ENCODE measurements at places on chromosomes 1 and 21.
A peak's percentile ranks its signal among the peaks of the same experiment; 100 is the strongest.

DNA sequence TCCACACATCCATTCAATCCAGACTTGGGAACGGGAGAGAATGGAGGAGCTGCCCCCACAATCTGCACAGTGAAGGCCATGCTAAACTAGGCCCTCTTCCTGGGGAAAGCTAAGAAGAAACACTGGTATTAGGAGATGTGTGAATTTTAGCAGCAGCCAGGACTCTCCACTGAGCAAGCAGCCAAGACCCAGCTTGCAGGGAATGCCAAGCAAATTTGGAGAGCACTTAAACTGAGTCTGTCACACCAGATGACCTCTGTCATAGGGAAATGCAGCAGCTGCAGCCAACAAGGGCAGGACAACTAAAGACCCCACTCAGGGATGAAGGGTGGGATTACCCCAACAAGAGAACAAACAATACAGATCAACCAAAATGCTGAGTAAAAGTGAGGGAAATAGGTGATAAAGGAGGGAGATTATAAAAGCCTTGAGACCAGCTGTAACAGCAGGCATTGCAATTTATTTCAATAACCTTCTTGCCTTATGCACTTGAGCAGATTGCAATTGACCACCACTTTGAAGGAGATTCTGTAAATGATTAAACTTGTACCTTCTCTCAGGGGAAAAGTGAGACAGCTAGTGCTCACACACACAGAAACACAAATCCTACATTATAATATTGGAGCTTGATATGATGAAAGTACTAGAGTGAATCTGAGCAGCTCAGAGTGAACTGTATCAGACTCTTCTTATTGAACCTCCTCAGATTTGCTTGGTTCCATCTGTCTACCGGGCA, 2.5 kb upstream of the CLCA1 start:
- DNase-seq = no peak

DNA sequence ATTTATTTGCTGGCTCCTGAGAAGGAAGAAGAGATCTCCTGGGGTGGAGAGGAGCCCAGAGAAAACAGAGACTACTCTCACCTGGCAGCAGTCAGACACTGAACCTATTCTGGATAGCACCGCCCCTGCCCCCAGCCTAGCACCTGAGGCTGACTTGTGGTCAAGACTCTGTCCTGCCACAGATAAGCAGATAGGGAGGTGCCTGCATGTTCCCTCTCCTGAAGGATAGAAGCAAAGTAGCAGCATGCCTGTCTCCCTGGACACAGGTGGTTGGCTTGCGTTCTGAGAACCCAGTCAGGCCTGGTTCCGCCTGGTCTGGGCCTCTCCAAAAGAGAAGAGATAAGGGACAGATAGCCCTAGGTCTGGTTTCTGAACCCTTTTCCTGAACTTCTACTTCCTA, 1.3 kb upstream of the EFNA3 start:
- DNase-seq = no peak

DNA sequence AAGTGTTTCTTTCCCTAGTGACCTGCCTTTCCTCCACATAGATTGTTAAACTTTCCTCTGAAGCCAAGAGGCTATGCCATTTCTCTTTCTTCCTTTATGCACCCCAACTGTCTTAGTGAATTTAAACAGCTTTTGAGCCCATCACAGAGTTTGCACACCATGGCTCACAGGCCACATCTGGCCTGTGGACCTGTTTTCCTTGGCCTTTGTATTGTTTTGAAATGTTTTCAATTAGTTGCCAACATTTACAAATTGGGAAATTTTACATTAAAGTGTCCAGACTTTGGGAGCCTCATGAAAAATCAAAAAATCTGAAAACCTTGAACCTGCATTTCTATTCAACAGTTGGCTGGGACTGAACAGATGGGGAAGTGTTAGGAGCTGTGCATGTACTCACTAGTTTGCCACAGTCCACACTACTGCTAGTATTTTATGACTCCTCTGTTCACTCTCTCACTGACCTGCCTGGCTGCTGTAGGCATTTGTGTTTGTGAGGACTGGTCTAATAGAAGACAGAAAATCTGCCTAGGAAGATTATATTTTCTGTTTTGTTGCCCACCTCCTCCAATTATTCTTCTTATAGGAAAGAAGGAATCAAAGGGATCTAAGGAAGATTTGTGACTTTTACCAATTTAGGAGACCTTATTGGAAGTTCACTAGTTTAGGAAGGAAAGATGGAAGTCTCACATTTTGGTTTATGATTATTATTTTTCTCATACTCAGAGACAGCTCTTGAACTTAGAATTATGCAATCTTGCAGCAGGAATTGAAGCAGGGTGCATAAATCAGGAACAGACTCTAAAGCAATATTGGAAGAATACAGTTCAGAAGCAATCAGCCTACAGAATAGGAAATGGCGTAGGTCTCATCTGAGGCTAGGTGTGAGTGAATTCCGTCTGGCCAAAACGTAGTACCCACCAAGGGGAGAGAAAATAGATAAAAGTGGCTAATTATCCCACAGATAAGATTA, 134.7 kb downstream of the HLX start:
- no peak for DNase-seq

DNA sequence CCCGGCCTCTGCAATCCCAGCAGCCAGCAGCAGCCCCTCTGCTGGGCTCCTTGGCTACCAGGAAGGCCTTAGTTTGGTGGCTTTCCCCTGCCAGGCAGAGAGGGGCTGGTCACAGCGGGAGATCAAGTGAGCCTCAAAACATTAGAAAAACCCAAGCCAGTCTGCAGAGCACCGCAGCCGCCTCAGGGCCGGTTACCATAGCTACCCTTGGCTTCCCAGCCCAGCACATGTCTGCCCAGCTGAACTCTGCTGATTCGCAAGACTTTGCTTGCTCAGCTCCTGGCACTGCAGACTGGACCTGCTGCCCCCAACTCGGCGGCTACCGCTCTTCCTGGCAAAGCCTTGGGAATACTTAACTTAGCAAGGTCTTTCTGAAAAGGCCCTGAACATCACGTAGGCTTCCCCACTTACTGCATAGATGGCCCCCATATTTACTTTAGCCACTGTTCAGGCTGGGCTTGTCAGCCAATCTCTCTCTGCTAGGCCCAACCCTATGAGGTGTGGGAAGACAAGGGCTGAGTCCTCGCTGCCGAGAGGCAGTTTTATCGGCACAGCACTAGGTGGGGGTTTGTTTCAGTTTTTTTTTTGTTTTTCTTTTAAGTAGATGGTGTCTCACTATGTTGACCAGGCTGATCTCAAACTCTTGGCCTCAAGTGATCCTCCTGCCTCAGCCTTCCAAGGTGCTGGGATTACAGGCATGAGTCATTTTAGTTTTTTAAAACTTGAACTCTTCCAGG, 28.6 kb upstream of the PLEKHG5 start:
- peak; percentile 63 for DNase-seq

GRCh38 chr1:245056913-245057312, 97.9 kb upstream of the KIF26B start:
- DNase-seq = no peak

DNA sequence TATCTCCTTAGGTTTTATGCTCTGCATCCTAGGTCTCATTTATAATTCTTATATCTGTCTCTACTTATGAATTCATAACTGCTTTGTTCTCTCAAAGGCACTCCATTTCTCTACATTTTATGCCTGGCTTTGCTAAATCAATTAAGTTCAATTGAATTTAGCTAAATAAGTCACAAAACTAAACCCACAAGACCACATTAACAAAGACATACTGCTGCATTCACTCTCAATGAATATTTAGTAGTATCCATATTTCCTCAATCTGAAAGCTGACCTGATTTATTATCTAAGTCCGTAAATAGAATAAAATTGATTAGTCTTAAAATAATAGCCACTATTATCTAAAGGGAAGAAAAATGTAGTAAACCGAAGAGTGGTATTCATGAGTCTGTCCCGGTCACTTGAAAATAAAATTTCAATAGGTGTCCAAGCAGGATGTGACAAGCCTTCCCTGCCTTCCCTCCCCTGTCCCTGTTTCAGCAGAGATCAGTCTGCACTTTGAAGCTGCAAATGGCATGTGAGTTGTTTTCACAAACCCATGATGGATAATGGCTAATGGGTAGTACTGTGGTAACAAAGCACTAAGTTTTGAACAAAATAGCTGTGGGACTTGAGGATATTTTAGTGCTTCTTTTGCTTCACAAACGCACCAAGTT, 295.0 kb upstream of the NCAM2 start:
- no peak for DNase-seq

DNA sequence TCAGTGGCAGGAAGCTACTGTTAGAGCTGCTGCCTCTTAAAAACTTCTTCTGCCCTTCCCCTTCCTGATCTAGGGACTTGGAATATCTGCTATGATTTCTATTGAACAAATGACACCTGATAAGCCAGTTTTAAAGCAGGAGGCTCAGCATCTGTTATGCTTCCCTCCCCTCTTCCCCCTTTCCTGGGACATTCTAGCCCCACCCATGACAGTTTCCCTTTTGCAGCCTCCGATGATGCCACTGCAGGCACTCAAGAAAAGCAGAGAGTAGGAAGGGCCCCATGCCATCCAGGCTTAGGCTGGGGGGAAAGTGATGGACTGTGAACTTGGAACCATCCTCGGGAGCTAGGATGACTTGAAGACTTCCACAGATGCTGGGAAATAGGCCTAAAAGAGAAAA, 15.1 kb upstream of the EPB41 start:
- no peak for DNase-seq
